Brain microvascular endothelial cell (primary cell): ENCODE measurements at places on chromosomes 5 and 9.

DNA sequence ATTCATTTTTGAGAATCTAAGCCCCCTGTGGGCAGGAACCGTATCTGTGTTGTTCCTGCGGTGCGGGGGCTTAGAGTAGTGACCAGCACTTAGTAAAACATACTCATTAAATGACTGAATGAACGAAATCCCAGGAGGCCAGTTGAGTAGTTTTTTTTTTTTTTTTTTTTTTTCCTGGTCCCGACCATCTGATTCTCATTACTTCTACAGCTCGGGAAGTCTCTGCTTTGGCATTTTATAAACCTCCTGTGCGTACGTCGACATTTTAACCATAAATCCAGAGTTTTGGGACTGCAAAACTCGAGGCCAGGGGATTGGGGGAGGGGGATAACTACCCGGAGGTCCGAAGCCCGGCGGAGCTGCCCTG, 31.5 kb upstream of the SPRY4 start:
- no peak for DNase-seq

DNA sequence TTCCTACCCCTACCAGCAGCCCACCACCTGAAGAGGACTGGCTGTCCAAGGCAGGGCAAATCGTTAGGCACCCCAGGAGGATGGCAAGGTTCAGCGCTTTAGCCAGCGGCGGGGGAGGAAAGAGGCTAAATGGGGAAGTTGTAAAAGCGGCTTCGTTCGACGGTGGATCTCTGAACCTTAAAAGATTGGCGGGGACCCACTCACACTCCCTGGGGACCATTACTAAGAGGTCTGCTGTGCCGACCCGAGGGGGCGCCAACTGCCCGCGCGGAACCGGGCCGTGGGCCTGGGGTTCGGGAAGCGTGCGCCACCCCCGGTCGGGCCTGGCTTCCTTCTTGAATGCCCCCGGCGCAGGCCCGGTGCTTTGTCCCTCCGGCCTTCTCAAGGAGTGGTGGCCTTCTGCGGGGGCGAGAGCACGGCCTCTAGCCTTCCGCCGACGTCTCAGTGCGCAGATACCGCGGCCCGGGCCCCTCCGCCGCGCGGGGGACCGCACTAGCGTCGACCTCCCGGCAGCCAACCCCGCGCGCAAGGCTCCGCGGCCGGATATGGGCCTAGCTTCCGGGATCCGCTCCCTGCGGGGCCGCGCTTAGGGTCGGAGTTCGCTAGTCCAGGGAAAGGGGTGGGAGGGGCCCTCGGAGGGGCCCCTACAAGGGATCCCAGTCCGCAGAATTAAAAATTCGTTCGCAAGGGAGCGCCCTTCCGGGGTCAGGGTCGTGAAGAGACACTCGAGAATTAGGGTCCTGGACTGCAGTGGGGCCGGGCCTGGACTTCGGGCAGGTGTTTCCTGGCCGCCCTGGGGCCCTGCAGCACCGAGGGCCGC, 10.5 kb downstream of the NR2F1-AS1 start:
- DNase-seq: no peak

- peak; percentile 93 for DNase-seq
Measured at GRCh38 chr5:109865637-109866036, 175.9 kb downstream of the MAN2A1 start.

GRCh38 chr5:177404641-177405179, 4.2 kb upstream of the PFN3 start:
- DNase-seq: no peak

DNA sequence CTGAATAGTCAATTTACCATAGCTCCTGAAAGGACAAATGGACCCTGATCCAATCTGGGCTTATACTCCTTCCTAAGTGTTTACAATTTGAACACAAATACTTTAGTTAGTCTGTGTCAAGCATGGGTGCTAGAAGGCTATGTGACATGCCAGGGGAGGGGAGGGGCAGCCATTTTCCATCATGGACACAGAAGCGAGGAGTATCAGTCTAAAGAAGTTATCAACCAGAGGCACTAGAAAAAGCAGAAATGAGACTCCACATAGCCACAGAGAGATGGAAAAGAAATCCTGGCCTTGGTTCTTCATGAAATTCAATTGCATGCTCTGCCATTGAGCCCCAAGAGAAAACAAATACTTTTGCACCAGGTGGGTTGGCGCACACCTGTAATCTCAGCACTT, 61.8 kb downstream of the NR6A1 start:
- DNase-seq: no peak

DNA sequence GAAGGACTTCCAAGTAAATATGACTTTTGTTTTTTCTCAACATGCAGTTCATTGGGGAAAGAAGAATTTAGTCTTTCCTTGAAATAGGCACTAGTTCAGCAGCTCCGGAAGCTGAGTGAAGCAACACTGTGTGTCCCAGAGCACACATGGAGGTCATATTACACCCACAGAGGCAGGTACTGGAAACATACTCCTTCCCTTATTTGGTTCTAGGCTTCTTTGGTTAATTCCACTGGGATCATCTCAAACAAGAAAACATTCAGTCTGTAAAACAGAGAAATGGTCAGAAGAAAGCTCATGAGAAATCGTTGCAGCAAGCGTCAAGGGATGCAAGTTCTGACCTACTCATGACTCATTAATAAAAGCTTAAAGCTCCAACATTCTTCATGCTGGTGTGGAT, 175.1 kb upstream of the PCSK5 start:
- DNase-seq: peak; percentile 14

GRCh38 chr5:143304836-143305475, 98.5 kb downstream of the NR3C1 start:
- no peak for DNase-seq

DNA sequence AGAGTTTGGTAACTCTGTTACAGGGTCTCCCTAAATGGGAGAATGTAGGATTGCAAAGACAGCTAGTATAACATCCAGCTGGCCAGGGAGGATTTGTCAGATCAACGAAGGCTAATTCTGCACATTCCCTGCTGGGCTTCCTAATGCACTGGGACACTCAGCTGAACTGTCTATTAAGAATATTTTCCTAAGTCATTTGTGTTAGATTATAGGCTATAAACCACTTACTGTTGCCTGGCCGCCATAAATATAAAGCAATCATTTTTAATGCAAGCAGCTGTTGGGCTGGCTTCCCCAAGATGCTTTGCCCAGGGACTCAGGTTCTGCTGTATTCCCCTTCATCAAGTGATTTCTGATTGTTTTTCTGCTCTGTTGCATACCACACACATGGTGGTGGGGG, 35.3 kb upstream of the SLIT3 start:
- no peak for DNase-seq

DNA sequence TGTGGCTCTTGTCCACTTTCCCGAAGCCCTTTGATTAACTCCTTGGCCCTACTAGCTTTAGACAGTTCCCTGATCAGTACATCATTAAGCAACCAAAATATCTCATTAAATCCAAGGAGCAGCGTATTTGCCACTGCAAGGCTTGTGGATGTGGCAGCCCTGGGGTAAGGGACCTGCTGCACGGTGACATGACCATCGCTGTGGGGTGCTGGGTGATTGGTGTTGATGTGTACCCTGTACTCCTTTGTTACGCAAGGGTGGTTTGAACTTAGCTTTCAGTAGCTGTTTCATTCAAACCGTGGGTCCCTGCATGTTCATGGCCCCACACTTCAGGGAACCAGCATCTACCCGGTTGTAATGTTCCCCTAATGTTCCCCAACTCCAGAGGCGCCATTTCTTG, 41.0 kb downstream of the OTULIN start:
- no peak for DNase-seq

DNA sequence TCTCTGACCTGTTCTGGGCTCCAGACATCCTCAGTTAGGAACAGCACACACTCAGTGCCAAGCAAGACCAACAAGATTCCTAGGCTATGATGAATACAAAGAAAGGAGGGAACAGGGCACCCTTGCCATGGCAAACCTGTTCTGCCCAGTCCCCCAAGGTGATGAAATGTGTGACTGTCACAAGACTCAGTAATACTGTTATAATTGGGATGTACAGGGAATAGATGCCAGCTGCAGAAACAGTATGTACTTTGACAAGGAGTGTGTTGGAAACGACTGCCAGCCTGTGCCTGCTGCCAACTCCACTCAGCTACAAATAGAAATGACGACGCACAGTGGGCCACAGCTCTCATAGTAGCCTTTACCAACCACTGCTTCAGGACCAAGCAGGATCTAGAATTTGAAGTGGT, 453.0 kb downstream of the EFNA5 start:
- no peak for DNase-seq

DNA sequence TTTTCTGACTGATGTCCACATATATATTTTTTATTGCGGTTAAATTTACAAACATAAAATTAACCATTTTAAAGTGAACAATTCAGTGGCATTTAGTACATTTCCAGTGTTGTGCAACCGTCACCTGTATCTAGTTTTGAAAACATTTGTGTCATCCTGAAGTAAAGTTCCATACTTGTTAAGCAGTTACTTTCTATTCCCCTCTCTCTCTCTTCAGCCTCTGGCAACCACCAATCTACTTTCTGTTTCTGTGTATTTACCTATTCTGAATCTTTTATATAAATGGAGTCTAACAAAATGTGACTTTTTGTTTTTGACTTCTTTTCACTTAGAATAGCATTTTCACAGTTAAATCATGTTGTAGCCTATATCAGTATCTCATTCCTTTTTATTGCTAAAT, 480.1 kb upstream of the SMARCA2 start:
- no peak for DNase-seq

DNA sequence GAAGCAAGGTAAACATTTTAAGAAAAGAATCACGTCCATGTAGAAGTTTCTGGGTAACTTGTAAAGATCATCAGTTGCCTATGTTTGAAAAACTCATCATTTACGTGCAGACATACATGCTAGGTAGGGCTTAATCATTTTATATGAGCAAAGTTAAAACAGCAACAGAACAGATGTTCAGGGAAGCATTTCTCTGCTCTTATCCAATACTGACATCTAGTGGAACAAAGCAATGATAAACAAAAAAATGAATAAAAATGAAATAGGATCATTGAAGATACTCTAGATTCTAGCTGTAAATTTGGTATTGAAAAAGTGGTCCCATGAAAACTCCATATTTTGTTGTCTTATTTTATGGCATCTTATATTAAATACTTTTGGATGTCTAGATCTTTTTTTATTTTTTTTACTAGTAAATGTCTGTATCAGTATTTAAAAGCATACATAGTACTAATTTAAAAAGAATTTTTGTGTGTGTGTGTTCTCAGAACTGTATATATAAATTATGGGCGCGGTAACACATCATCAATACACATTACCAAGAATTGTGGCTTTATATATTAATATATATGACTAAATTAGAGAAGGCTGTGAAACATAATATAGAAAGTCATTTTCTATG, 1050.2 kb downstream of the CDH12 start:
- no peak for DNase-seq

GRCh38 chr5:29990681-29991080, 1202.8 kb upstream of the CDH6 start:
- no peak for DNase-seq

DNA sequence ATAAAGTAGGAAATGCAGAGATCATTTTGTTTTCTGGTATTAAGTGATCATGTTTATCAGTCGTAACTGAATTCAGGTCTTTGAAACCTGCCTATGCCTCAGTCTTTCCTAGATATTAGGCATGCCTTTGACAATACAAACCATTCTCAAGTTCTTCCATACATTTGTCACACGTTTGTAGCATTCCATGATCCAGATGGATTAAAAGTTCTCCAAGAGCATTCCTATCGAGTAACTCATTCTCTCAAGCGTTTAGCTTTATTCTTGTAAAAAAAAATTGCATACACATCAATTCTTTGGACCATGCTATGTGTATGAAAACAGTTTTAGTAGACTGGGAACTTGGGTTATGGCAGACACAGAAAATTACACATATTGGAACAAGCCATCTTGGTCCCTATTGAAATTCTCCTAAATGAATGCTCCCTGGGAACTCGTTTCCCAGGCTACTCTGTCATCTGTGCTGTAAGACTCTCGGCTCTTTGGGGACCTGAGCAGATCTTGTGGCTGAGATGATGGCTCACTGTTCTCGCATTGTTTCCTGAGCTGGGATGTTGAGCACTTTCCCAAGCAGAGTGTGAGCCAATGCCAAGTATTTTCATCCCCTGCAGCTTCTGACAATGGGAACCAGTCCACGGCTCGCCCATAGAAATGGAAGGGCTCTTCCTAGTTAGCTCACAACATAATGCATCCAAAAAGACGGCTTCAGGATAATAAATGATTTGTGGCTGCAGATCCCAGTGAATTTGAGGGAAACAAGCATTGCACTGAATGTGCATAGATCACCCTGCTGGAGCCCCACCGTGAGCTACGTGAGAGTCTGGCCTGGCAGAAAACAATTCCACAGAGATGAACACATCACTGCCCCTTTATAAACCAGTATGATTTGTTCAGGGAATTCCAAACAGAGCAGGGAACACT, 230.2 kb downstream of the IRX1 start:
- no peak for DNase-seq

GRCh38 chr9:110427497-110428104, 89.9 kb upstream of the TXNDC8 start:
- DNase-seq: peak; percentile 52

DNA sequence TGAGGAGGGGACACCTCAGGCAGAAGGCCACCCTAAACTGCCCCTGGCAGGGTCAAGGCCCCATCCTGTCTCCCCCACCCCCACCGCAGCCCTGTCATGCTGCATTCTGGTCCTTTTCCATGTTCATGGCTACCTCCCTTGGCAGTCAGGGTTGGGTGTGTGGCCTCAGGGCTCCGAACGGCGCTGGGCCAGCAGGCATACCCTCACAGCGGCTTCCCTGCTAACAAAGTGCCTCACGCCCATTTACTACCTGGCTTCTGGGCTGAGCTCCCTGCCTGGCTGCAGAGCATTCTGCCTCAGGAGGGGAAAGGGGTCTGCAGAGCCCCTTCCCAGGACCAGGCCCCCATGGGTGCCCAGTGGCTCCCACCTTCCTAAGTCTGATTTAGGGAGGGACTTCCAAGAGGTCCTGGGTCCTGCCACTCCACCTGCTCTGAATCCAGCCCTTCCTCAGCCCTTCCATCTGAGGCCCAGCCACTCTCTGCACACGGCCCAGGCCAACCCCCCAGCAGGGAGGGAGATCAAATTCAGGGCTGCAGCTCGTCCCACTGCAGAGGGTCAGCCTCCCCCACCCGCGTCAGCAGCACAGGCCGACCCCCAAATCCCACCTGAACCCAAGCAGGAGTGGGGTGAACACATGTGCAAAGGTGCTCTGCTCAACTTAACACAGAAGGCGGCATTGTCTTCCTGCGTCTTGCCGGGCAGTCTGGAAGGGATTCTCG, 115.9 kb upstream of the PHYKPL start:
- no peak for DNase-seq

DNA sequence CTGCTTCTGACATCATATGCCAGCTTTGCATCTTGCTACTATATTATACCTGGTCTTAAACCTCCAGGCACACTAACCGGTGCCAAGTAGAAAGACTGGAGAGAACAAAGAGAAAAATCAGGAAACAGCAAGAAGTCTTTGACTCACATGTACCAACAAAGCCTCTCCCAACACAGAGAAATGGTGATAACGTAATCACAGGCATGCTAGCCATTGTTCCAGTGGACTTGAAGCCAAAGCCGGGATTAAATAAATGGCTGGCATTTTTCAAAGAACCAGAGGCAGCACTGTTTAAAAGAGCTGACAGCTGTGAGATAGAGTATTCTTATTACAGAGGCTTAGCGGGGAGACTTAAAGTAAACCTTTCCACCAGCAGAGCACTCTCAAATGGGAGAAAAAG, 148.4 kb upstream of the NFIL3 start:
- no peak for DNase-seq
